Stimulated activated CD8-positive, alpha-beta memory T cell treated with anti-CD3 and anti-CD28 coated beads, Interleukin-7, amount 100 ng/mL, for 1 hour (primary cell): ENCODE measurements at places on chromosomes 2 and 18.

DNA sequence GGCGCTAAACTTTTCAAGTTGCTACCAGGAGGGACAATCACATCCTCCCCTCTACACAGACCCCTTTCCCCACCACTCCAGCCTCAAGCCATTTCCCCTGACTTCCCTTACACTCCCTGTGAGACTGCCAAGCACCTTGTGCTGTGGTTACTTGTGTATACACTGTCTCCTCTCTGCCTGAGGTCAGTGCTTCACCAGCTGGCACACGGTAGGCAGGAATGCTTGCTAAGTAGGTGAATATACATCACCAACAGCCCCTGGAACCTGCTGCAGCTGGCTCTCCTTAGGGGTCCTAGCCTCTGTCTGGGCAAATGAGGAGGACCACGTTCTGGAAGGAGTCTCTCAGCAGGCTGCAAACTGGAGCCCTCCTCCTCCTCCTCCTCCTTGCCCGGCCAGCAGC lies 38.3 kb upstream of the ACAA2 start:
- DNase-seq, result no peak

GRCh38 chr18:35117951-35118411 lies 76.8 kb downstream of the MAPRE2 start:
- no peak for DNase-seq

DNA sequence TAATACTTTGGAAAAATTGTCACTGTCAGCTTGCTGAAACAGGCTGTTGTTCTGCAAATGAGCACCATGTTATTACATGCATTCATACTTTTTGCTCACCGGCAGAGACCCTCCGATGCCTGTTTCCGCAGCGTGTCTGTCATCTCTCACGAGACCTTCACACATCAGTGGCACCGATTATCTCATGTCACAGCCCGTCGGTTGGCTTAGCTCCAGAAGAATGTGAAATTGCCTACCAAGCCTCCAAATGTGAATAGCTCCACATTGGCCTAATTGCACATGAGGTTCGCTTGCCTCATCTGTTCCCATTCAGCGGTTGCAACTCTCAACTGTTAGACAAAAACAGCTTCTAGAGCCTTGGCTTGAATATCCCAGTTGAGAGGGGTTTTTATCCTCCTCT lies 233.0 kb downstream of the ACTR3 start:
- no peak for DNase-seq

DNA sequence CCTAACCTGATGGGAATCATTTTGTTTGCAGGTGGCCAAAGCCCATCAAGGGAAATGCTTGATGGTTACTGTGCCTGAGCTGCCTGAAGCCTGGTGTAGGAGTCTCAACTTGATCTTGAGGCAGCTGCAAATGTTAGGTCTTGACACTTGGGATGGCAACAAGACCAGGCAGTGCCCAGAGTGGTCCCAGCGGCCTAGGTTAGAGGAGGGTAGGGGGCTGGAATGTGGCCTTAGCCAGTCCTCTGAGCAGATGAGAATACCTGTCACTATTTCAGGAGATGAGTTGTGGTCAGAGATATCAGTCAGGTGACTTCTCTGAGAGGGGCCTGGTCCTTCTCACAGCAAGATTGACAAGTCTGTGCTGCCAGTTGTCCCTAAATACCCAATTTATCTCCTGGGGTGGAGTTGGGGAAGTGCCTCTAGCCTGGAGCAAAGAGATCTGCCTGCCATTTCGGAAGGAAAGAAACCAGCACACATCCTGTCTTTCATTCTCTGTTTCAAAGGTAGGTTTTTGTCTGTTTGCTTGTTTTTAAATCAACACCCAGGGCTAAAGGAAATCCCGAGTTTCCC lies 13.4 kb downstream of the SPTBN1 start:
- no peak for DNase-seq

DNA sequence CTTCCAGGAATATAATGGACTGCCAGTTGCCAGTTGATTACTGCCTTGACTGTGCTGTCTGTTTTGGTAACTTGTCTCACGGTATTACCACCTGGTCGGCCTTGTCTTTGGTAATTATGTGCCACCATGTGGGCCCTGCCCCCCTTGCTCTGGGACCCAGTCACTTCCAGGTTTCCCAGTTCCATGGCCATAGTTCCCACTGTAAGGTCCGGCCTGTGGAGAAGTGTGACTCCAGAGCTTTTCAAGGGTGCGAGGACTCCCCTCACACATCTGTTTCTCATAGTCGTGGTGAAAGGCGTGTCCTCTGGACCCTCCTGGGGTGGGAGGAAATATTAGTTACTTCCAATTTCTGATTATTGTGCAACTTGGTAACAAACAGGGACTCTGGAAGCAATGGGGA lies 150.5 kb downstream of the SEPTIN10 start:
- no peak for DNase-seq

DNA sequence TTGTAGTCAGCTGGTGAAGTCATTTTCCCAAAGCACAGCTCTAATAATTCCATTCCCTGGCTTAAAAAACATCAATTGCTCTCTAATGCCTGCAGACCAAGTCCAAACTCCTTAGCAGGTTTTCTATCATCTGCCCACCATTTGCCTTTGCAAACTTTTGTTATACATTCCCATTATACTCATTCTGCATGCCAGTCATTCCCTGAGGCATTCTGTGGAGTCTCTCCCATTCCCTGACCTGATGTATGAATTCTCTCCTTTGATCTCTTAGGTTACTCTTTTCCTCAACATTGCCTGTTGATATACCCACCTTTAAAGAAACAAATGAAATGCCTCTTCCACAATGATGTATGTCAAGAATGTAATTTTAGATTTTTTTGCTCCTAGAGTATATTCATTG lies 852.0 kb upstream of the FSHR start:
- DNase-seq, result no peak

GRCh38 chr18:49920731-49921130 lies 107.4 kb upstream of the ACAA2 start:
- no peak for DNase-seq

- no peak for DNase-seq
Measured at GRCh38 chr2:169159686-169160085, 90.3 kb downstream of the DHRS9 start.

DNA sequence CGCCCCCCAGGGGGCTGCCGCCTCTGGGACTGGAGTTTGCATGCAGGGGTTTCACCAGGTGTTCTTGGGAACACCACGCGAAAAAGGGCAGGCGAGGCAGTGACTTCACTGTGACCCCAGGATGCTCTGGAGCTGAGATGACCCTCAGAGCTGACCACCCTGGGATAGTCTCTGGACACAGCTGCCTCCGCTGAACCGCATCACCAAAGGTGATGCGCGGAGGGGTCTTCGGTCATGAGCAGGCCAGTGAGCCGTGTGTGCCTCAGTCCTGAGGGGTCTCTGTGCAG lies 17.5 kb downstream of the GPR35 start:
- DNase-seq, result no peak

DNA sequence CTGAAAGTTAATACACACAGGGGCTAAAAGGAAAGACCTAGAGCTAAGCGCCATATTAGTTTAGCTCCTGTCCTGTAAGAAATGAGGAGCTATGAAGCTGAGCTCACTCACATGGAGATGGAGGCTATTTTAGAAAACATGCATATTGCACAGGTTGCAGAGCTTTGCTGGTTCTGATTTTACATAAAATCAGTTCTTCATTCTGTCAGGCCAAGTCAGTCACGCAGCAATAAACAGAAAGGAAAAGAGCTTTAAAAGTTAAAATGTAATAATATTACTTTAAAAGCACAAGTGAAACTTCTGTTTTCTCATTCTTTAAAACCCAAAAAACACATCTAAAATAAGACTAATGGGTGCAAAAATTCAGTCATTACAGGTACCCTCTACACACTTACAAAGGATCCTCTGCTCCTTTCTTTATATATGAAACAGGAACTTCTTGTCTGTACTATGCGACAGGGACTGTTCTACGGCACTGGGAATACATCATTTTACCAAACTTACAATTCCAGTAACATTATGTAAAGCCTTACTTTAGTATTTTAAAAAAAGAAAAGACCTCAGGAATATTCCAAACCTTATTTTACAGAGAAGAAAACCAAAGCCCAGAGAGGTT lies 113.8 kb downstream of the THADA start:
- DNase-seq, result no peak

GRCh38 chr18:22163416-22164161 lies 5.8 kb upstream of the GATA6 start:
- no peak for DNase-seq

DNA sequence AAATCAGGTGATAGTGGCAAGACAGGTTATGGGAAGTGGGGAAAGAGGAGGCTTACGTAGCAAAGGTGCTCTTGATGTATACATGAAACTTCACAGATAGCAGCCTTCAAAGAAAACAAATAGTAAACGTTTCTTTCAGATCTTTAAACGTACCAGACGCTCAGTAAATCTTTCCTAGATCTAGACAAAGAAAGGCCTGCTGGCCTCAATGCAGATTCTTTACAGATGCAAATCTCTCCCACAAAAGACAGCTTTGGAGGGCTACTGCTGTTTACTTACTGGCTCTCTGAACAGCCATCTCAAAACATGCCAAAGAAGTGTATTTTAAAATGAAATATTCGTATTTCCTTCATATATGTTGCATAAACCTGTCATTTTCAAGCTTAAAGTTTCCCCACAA lies 1279.9 kb upstream of the NRXN1 start:
- no peak for DNase-seq

DNA sequence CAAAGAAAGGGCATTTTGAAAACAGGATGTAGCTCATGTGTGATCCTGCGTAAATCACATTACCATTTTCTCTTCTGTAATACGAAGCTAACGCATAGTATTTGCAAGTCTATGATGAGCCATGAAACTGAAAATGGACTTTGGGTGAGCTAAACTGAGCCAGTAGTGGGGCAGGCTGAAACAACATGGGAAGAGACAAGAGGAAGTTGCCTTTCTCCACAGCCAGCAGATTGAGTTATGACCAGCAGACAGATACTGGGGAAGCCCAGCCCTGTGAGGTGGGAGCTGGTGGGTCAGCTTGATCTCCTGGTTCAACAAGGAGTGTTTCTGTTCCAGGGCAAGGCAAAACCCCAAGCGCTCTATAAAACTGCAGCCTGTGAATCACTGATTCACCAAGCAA lies 11.8 kb downstream of the CYRIA start:
- DNase-seq, result no peak
